Activated CD4-positive, alpha-beta T cell treated with anti-CD3 and anti-CD28 coated beads for 1 hour (primary cell): ENCODE measurements at places on chromosomes 11 and 22.

- no peak for DNase-seq
These were observed 27.7 kb downstream of the PICALM start for GRCh38 chr11:86040919-86041850.

DNA sequence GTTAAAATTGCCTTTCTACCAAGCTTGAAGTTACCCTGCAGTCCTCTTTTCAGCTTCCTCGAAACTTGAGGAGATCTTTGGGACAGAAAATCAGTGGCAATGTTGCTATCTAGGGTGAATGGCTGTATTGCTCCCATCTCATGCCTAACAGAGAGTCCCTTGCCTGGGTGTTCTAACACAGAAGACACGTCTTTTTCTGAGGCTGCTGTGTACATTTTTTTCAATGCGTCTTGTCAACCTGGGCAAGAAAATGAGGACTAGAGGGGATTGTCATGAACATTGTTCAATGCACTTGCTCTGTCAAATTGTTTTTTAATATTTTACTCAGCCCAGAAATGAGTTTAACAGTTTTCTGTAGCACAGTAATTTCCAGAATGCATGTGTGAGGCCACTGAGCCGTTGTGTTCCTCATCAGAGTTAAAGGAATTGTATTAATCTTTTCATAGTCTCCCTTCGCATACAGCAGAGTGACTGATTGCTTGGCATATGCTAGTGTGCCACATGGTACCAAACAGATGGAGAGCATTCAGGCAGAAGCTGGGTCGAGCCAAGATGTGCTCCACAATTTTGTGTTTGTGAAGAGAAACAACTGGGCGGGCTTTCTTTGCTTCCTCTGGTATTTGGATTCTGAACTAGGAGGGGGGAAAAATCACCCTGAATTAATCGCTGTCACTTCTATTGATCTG is 86.0 kb downstream of the CASP12 start:
- DNase-seq, result no peak

- DNase-seq, result no peak
These were observed 68.7 kb downstream of the ETS1 start for GRCh38 chr11:128518493-128519207.

DNA sequence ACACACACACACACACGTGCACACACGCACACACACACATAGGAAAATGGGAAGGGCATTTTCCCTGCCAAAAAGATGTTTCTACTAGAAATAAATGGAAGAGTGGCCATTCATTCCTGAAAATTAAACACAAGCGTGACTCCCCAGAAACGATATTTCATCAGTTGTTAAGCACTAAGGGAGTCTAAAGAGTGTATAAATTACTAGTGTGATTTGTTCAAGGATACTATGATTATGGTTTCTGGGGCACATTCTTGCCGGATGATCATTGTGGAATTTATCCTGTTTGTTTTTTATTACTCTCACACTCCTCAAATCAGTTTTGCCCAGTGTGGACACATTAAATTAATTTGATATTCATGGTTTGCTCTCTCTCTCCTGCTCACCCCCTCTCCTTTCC is 16.4 kb upstream of the AMOTL1 start:
- DNase-seq, result no peak

- no peak for DNase-seq
These were observed 24.6 kb downstream of the RCN1 start for GRCh38 chr11:32115446-32115845.

DNA sequence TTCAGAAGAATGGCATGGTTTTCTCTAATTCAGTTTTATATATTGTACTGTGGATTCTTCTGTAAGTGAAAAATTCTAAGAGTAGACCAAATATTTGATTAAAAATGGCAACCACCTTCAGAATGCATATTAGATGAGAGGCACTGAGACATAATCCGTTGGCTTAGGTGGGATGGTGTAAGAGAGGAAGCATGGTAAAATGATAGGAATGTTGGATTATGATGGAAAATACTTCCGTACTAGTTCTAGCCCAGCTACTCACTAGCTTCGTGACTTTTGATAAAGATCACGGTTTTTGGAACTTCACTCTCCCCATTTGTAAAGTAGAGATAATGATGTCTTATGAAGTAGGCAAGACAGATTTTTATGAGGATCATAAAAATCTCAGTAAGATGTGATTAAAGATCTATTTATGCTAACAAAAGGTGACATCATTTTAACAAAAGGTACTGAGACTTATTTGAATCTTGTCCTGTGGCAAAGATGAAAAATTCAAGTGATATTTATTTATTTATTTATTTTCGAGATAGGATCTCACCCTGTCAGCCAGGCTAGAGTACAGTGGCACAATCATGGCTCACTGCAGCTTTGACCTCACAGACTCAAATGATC is 37.5 kb downstream of the UVRAG start:
- no peak for DNase-seq

- DNase-seq, result no peak
These were observed 66.7 kb upstream of the RASD2 start for GRCh38 chr22:35473971-35474370.

- DNase-seq, result no peak
These were observed 56.1 kb upstream of the FADD start for GRCh38 chr11:70146895-70147520.

DNA sequence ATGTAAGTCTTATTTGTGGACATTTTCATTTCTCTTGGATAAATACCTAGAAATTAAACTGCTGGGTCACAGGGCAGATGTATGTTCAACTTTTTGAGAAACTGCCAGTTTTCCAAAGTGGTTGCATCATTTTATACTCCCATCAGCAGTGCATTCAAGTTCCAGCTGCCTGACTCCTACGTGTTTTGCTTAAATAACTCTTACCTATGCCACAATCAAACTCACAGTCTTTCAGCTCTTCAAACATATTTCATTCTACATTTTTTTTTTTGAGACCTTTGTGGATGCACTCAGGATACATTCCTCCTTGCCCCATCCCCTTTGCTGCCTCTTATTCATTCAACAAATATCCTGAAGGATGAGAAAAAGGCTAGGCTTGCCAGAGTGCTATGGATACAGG is 9.2 kb downstream of the TCF20 start:
- DNase-seq, result no peak

GRCh38 chr22:31162015-31162765 is 2.2 kb downstream of the RNF185 start:
- no peak for DNase-seq

GRCh38 chr11:110367571-110367970 is 62.2 kb upstream of the FDX1 start:
- no peak for DNase-seq

GRCh38 chr11:26599876-26600434 is 27.9 kb upstream of the MUC15 start:
- no peak for DNase-seq

GRCh38 chr11:127485541-127485940 is 485.0 kb upstream of the KIRREL3 start:
- no peak for DNase-seq

DNA sequence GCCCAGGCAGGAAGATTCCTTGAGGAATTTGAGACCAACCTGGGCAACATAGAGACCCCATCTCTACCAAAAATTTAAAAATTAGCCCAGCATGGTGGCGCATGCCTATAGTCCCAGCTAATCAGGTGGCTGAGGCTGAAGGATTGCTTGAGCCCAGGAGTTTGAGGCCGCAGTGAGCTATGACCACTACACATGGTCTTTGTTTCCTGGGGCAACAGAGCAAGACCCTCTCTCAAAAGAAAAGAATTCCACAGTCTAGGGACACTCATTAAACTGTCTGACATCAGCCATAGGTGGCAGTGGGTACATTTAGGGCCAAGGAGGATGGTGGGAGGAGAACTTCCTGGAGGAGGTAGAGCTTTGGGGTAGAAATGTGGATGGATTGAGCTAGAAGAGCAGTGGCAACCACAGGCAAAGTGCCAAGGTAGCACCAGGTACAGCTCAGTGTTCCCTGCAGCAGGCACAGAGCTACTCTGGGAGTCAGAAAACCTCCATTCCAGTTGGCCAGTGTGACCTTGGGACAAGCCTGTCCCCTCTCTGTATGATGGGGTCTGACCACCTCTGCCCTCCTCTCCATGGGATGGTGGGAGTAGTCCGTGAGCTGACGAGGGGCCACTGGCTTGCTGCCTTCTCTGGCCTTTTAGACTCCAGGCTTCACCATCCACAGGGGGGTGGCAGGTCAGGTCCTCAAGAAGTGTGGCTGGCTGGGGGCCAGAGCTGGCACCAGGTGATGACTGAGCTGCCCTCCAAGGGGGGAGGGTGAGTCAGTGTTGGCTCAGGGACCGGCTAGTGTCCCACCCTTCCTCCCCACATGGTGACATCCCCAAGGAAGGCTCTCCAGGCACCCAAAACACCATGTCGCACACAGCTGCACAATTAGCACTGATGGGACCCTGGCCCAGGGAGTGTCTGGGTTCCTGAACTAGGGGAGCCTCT is 3.7 kb upstream of the CLCF1 start:
- DNase-seq, result no peak

GRCh38 chr22:23270212-23270733 is 90.0 kb downstream of the BCR start:
- DNase-seq, result no peak

GRCh38 chr22:25172153-25172552 is 27.5 kb upstream of the CRYBB3 start:
- DNase-seq, result peak; percentile 11

DNA sequence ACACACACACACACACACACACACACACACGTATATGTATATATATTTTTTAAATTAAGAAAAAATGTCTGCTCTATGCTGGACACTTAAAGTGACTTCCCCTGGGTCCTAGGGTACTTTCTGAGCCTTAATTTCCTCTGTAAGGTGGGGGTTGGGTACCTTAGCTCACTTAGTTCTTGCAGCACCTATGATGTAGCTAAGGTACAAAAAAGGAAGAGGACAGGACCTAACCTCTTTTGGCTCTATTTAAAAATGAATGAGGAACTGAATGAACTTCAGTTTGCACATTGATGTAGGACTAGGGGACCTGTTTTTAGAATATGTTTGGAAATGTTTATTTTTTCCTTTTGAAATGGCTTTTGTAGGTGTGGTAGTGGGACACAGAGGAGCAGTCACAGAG is 11.1 kb downstream of the SREBF2 start:
- no peak for DNase-seq

DNA sequence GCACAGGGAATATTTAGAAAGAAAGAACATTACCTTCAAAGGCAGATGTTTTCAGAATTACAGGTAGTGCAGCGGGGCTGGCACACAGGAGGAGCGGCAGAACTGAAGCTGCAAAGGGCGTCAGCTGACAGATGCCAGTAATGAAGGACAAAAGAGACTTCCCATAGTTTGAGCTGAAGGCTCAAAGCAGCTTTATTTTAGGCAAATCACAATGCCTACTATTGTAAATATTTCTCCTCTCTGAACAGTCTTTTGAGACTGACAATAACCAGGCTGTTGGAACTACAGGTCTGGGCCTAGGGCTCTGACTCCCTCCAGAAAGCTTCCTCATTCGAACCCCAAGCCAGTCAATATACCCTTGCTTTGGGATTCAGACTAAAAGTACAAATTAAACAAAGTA is 256.9 kb upstream of the NARS2 start:
- no peak for DNase-seq

GRCh38 chr11:62602141-62603071 is 741 bp upstream of the MTA2 start:
- DNase-seq, result no peak

DNA sequence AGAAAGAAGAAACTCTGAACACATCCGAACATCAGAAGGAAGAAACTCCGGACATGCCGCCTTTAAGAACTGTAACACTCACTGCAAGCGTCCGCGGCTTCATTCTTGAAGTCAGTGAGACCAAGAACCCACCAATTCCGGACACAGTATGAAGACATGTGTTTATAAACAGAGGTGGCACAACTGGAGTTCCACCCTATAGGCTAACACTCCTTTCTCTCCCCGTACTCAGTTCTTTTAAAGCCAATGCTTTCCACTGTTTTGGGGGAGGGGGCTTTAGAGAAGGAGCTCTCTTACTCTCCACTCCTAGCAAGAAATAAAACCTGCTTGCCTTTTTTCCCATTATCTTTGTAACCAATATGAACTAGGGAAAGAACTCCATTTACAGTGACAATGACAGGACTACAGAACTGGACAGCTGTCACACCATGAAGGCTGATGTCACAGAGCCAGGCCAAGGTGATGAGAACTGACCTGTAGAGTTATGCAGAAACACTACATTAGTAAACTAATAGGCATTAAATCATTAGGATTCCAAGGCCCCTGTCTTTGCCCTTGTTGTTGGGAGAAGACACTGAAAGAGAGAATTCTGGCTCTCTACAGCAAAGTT is 733 bp downstream of the TRIM5 start:
- DNase-seq, result no peak

- DNase-seq, result no peak
These were observed 138.6 kb downstream of the KIRREL3 start for GRCh38 chr11:126861796-126862459.
